ENCODE measurements at places on chromosomes 13 and 19.

- DNase-seq: no peak
Measured at GRCh38 chr13:46761866-46762265, 35.1 kb downstream of the ESD start.

DNA sequence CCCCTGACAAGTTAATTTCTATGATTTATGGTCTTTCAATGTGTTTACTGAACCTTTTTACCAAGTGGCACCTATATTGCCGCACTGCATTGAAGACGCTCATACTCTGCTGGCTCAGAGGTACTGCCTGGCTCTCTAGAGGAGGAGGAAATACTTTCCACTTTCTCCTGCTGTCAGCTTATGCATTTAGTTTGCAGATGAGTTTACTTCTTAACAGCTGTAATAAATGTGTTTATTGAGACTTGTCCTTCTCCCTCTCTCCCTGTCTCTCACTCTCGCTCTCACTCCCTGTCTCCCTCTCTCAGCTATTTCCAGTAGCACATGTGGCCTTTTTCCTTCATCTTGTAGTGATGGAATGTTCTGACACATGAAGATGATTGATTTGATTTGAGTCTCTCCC, 60.3 kb upstream of the SPATA13 start:
- DNase-seq: no peak

DNA sequence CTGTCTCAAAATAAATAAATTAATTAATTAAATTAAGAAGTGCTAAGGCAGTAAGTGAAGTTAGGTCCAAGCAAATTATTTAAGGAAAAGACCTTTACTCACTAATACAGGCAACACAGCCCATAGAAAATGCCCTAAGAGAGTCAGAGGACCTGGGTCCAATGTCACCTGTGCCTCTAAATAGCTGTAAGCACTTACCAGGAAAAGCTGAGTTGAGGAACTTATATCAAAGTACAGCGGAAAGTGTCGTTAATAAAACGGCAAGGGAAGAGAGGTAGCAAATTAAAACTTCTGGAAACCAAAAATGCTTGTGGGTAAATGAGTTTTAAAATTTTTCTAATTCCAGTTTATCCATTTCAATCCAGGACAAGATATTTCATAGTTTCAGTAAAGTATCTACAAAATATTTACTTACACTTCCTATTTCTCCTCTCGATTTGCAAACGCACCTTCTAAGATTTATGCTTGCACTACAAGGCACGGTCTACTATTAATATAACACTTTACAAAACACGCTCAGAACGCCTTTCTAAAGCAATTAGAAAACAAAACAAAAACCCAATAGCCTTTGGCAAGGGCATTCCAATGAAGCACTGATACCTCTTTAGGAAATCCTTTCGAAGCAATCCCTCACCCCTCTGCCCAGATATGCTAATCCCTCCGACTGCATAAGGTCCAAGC, 963 bp downstream of the VPS36 start:
- DNase-seq: no peak

DNA sequence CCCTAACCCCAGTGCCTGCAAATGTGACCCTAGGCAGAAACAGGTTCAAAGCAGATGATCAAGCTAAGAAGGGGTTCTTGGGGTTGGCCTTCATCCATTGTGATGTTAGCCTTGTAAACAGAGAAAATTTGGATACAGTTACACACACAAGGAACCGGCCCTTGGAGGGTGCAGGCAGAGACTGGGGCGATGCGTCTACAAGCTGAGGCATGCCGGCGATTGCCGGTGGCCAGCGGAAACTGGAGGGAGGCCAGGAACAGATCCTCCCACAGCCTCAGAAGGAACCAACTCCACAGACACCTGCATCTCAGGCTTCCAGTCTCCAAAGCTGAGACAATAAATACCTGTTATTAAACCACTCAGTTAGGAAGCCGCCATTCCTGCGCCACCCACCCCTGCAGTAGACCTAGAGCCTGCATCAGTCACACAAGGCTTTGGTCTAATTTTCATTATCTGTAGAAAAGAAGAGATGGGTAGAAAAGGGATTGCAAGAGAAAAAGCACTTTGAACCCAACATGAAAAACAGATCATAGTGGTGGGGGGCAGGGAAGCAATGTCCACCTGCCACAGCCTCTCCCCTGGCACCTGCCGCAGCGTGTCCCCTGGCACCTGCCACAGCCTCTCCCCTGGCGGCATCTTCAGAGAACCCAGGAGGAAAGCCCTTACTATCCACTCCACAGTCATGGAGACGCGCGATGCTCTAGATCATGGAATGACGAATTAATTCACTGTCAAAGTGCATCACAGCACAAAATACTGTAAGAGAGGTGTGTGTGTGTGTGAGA, 119.7 kb upstream of the SOX1 start:
- DNase-seq: no peak

DNA sequence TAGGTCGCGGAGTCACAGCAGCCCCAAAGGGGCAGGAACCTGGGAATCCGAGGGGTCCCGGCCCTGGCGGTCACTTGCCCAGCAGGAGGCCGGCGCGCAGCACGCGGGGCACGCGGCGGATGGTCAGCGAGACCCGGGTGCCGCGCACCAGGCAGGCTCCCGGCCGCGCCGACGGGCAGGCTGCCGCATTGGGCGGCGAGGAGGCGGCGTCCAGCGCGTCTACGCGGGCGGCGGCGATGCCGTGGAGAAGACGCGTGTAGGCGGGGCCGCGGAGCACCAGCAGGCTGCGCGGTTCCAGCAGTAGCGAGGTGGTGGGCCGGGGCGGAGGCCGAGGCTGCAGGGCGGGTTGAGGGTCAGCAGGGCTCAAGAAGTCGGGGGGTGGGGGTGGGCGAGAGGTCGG, 607 bp upstream of the SYNE4 start:
- DNase-seq: no peak

- DNase-seq: no peak
Measured at GRCh38 chr19:47430041-47430802, 10.9 kb upstream of the MEIS3 start.

DNA sequence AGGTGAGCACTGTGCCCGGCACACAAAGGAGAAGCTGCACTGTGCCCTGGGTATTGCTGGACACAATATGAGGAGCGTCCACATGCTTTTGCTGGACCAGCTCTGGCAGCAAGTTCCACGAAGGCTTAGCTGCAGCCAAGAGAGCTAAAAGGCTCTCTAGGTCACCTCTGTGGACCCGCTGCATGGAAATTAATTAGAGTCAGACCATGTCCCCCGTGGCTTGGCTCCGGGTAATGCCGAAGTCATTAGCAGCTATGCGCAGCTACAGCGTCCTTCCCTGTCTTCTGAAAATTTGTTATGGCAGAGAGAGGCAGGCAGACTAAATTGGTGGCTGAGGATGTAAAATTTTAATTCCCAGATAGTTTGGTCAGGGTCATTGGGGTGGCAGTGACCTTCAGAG, 271.5 kb downstream of the SLC7A1 start:
- DNase-seq: no peak

- DNase-seq: no peak
Measured at GRCh38 chr13:73633817-73634460, 500.3 kb downstream of the KLF12 start.

DNA sequence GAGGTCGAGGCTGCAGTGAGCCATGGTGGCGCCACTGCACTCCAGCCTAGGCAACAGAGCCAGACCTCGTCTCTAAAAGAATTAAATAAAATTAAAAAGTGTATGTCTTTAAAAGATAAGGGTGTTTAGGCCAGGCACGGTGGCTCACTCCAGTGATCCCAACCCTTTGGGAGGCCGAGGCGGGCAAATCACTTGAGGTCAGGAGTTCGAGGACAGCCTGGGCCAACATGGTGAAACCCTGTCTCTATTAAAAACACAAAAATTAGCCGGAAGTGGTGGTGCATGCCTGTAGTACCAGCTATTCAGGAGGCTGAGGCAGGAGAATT, 7.5 kb upstream of the SDHAF1 start:
- no peak for DNase-seq

- DNase-seq: no peak
Measured at GRCh38 chr19:45848922-45849321, 14.0 kb downstream of the SYMPK start.

DNA sequence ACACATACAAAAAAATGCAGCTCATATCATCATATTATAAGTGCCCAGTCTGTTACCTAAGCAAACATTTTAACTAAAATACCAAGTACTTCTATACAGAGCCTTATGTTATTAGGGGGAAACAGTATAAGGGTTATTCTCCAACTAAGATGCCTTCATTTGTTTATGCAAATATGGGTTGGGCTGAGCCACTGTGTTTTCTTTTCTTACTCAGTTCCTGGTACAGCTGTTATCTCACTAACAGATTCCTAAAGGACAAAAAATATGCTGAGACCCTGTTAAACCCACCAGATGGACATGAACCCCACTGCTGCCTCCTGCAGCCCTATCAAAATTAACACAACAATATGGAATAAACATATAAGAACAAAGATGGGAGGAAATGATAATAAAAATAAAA, 34.5 kb upstream of the SMAD9 start:
- no peak for DNase-seq

GRCh38 chr19:57034544-57034943, 85.2 kb upstream of the USP29 start:
- DNase-seq: no peak

DNA sequence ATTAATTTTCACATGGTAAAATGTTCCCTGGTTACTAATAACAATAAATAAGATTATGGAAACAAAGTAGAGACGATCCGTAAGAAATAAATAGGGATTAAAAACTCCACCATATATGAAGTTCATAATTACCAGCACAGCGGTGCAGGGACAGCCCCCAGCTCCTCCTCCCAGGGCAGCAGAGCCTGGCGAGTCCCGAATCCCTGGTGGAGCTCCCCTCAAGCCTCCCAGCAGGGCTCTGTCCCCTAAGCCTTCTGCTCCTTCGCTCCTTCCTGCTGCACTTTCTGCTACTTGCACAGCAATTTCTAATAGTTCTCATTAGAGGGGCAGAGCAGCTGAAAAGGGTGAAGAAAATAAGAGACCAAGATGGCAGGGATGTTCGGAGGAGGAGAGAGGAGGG, 43.6 kb downstream of the RASA3 start:
- DNase-seq: no peak

DNA sequence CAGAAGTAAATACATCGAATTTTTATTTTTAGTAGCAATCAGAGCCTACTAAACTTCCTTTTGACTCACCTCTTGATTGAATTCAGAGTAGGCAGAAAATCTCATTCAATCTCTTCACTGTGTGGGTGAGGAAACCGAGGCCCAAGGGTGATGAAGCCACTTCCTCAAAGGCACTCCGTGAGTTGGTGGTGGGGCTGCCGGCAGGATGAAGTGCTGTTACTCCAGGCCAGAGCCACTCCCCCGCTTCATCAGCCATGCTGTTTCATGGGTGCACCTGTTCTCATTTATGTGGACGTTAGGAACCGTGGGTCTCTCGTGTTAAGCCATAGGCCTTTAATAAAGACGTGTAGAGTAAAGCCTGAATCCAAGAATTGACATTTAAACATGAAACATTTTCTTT, 13.2 kb downstream of the ING1 start:
- no peak for DNase-seq

DNA sequence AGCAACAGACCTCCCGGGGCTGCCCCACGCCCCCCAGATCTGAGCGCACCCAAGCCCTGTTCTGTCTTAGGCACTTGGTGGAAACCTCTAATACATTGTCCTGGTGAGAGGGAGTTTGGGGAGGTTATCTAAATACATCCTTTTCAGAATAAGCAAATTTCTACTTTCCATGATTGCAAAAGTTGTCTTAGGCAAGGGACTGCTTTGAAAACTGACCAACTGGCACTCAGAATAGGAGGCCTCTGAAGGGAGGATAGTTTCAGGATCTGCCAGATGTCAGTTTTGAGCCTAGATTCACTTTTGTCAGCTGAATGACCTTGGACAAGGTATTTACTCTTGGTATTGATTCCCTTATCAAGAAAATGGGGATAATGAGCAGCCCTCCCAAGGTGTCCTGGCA, 11.8 kb downstream of the SERP2 start:
- DNase-seq: no peak

- DNase-seq: no peak
Measured at GRCh38 chr13:112639521-112639920, 50.3 kb upstream of the ATP11A start.

- no peak for DNase-seq
Measured at GRCh38 chr13:32334671-32335070, 19.4 kb downstream of the BRCA2 start.
